AG20443 (cell line): ENCODE measurements at places on chromosomes 7 and 10.

GRCh38 chr7:7178081-7178480 lies 4.3 kb upstream of the C1GALT1 start:
- DNase-seq: no peak

DNA sequence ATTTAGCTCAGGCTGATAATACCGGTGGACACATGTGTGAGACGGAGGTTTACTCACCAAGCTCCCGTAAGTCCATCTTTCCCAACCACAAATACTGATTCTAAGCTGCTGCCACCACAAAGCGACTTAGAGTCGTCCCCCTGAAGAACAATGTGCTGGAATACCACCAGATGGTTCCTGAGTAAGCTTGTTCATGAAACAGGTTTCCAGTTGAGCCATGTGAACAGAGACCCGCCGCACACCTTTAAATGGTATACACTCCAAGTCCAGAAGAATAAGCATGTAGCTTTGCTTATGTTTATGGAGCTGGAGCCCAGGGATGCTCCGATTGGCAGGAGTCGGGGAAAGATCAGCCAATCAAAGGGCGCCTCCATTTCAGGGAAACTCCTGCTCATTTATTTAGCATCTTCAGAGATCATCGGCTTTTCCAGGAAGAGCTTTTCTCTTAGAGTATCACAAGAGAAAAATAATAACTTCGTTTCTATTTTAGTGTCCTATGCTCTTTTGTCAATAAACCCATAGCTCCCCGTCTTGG lies 261.6 kb upstream of the AOAH start:
- DNase-seq: no peak

GRCh38 chr10:77824908-77825307 lies 101.6 kb downstream of the DLG5 start:
- DNase-seq: no peak

DNA sequence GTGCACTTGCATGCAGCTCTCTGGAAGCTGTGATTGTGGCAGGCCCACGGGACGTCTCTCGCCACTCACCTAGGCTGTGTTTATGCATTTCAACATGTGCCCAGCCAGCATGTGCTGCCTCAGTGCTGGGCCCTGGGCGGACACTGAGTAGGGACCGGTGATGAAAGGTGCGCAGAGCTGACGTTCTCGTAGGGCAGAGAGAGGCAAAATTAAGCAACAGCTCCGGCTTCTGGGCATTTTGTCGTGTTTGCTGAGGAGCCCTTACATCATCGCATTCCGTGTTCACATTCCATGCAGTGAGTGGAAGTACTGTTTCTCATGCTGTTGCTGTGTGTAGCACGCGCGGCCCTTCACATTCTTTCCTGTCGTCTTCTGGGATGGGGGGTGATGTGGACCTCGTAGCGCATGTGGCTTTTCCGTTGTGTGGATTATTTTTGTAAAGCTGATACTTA lies 50.5 kb downstream of the PRF1 start:
- DNase-seq: peak; percentile 55

DNA sequence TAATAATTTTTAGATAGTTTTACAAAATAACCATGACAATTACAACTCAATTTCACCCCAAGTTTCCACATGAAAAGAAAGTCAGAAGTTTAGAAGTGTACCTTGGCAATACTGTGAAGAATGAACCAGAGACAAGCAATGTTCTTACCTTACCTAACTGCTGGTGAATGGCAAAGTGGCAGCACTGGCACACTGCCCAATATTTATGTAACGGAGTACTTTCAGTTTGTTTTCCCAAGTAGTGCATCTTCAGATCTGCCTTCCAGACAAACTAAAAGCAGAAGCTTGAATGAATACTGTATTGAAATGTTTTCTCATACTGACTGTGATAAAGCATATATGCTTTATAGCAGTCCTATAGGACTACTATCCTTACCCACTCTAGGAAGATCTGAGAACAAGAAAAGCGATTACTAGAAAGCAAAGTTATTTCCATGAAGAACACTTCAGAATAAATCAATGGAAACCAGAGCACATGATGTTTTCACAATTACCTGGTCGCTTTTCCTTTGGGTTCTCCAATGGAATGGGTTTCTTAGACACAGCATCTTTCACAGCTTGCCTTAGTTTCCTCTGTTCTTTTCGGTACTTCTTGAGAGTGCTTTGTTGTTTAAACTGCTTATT lies 1.5 kb downstream of the NOC3L start:
- DNase-seq: peak; percentile 10

- DNase-seq: no peak
Measured at GRCh38 chr10:127526161-127526560, 22.9 kb upstream of the NPS start.

DNA sequence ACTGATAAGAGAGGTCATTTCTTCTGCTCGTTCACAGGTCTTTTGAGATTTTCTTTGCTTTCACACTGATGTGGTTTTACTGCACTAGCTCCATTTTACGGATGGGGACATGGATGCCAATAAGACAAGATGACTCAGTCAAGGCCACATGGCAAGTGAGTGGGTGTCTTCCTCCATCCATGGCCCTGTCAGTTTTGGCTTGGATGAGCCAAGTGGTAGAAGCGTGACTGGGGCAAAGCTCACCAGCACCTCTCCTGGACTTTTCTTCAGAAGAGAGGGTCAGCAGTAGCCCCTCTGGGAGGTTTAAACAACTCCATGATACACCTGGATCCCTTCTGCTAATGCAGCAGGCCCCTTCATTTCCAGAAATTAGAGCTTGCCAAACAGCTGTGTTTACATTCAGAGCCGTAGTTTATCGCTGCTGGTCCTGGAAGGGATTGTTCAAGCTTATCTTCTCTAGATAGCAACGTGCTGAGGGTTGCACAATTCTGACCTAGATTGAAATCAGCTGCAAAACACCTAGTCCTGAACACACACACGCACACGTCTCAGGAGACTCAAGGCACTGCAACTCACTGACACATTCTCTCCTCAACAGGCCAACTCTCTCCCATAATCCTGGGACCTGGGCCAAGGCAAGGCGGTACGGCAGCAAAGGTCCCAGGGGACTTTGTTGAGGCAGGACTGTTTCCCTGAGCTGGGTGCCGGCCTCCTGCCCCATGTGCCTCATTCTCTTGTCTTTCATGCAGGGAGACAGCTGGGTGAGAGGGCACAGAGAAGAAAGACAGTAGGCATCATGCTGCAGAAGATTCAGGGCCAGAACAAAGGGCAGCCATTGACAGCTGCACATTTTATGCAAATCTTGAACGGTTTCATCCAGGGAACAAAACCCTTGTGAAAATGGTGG lies 14.2 kb upstream of the PDCD4 start:
- no peak for DNase-seq

DNA sequence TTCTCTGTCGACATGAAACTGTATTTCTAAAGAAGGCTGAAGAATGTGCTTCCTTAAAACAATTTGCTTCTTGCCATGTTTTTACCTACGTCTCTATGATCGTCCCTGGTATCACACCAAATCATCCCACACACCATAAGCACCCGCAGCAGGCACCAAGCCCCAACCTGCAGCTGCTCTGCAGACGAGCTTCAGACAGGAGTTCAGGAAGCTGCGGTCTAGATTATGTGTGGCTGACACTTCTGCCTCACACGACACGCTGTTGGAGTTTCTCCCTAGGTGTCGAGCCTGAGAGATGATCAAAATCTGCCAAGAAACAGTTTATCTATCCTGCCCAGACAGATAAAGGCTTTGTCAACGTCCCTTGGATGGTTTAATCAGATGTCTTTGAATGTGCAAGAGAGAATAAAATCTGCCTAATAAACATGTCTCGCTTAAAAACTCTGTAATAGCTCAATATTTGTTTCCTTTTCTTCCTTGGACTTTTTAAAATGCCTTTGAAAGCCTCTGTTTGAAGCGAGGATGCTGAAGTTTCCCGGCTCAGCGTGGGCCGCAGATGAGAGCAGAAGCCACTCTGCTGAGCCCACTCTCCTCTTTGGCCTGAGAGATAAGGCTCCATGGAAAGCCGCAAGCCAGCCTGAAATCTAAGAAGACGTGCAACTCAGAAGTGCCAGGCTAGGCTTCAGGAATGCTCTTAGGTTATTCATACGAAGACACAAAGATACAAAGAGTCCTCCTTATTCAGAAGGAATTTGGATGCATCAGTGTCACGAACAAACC lies 158.3 kb upstream of the PFKP start:
- no peak for DNase-seq

DNA sequence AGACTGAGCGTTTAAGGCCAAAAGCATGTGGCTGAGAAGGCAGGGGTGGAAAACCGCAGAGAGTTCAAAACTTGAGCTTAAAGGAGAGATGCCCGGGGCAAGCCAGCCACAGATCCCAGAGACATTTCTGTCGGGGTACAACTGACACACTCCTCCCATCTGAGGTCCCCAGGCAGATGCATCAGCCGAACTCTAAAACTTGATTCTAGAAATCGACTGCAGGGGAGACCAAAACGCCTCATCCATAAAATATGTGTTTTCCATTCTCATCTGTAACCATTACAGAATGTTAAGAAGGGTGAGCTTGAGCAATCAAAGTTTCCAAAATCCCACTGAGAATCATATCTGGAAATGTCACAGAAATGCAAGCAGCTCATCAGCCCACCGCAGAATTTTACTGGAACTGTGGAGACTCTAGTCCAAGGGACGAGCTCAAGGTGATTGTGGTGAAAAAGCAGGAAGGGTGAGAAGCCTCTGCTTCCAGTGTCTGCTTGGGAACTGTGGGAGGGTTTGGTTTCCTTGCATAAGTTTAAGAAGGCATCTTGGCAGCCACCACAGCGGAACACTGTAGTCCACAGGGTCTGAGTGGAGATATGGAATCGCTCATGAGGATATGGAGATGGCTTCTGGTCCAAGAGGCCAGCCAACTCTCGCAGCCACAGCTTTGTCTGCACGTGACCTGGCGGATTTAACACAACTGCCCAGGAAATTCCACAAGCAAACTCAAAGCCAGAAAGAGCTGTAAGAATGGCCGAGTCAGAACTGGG lies 249.2 kb downstream of the SFMBT2 start:
- no peak for DNase-seq

- no peak for DNase-seq
Measured at GRCh38 chr7:83798489-83798888, 149.6 kb upstream of the SEMA3E start.

- DNase-seq: peak; percentile 18
Measured at GRCh38 chr7:39910108-39910869, 39.8 kb upstream of the CDK13 start.

DNA sequence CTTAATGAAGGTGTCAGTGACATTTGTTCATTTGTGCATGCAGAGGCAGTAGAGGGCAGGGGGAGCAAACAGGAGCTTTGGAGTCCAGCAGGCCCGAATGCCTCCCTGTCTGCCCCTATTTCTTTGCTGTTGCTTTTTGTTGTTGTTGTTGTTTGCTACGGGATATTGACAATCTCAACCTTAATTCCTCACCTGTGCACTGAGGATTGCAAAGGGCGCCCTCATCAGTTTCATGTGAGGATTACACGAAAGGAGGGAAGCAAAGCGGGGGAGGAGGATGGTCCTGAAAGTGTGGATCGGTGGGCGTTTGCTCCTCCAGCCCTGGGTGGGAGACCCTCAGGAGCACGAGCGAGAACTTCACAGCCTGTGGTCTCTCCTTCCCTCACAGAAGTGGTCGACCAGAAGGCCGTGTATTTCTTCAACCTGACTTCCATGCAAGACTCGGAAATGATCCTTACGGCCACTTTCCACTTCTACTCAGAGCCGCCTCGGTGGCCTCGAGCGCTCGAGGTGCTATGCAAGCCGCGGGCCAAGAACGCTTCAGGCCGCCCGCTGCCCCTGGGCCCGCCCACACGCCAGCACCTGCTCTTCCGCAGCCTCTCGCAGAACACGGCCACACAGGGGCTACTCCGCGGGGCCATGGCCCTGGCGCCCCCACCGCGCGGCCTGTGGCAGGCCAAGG lies 9.6 kb downstream of the GDF10 start:
- DNase-seq: no peak

DNA sequence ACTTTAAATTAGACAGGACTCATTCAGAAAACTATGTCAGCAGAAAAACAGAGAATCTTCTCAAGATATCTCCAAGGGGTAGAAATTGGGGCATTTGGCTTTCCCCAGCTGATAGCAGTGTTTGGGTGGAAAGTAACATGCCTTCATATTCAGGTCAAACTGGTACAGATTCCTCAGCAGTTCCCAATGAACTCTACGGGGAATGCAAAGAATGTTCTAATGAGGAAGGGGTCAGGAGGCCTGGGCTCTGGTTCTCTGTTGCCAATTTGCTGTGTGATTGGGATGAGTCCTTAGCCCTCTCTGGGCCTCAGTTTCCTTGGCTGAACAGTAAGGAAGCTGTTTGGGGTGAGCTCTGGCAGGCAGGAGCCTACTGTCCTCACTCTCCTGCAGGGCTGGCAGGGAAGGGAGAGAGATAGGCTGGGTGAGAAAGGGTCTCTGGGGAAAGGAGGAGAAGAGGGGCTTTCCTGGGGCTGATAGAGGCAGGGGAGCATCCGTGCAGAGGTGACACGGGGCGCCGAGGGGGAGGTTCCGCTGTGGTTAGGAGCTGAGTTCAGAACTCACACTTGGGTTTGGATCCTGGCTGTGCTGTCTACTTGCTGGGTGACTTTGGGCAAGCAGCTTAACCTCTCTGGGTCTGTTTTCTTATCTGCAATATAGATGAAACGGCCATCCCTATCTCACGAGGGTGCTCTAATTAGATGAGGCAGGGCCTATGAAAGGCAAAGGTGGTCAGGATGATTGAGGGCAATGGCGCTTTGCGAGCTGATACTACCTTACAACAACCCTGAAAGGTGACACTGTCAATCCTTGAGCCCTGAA lies 45.1 kb downstream of the SPOCK2 start:
- no peak for DNase-seq

DNA sequence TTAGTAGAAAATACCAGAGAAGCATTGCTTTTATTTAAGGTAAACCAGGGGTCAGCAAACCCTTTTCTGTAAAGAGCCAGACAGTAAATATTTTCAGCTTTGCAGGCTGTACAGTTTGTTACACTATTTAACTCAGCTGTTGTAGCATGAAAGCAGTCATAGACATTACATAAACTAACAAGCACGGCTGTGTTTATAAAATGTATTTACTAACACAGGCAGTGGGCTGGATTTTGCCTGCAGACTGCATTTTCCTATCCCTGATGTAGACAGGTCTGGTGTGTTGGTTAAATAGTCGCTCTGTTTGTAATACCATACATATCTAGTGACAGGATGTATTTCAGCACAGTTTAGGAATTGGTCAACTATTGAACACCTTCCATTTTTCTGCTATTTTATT lies 129.3 kb downstream of the ST7 start:
- no peak for DNase-seq

DNA sequence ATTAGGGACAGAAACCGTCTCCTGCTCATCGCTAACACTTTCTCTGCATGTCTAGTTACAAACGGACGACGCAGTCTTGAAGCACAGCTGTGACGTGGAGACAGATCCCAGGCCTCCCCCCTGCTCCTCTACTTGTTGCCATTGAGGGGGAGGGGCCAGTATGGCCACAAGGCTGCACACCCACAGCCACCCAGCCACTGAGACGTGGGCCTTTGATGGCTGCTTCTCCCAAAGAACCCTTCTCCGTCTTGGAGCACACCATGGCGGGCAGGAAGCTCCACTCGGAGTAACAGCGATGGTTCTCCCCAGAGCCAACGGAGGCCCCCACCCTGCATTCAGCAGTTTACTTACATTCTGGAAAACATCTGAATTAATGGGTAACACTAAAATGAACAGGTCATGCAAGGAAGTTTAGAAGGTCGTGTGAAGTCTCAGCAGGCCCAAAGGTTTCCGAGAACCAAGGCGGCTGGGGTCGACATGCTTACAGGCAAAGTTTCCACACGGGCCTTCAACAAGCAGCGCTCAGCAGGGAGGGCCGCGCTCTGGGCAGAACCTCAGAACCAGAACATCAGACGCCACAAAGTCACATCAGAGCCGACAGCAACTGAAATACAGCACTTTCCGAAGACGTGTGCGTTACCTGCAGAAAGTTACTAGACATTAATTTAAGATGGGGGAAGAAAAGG lies 169.6 kb downstream of the DIP2C start:
- no peak for DNase-seq
